K562 (cell line): ENCODE measurements at places on chromosomes 16 and 17.
A peak's percentile ranks its signal among the peaks of the same experiment; 100 is the strongest.

- peak; percentile 33 for DNase-seq
These were observed 527 bp downstream of the CIAPIN1 start for GRCh38 chr16:57446531-57447185.

DNA sequence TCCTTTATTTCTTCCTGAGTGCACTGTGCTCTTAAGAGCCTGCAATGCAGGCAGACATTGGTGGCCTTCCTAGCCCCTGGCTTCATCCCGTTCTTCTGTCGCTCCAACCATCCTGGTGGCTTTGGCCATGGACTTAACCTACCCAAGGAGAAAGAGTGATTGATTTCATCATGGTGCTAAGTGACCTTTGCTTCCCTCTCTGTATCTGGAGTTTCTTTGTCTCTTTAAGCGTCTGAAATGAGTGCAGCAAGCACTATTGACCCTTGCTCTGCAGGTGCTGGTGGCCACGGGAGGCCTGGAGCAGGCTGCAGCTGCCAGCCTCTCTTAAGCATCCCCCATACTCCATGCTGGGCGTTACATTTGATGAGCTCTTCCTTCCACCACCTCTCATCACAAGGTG is 60.5 kb downstream of the RAP1GAP2 start:
- DNase-seq, result no peak

DNA sequence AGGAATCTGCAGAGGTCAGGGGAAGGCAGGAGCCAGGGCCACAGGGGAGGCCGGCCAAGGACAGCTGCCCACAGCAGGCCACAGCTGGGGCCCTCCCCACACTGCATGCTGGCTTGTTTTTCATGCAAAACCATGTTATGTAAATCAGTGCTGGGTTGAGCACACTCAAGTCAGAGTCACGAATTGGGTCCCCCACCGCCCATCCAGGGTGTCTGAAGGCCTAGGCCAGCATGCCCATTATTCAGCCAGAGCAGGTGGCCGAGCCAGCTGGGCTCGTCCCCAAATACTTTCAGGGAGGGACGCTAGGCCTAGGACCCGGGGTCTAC is 51.2 kb upstream of the TOB1 start:
- no peak for DNase-seq

DNA sequence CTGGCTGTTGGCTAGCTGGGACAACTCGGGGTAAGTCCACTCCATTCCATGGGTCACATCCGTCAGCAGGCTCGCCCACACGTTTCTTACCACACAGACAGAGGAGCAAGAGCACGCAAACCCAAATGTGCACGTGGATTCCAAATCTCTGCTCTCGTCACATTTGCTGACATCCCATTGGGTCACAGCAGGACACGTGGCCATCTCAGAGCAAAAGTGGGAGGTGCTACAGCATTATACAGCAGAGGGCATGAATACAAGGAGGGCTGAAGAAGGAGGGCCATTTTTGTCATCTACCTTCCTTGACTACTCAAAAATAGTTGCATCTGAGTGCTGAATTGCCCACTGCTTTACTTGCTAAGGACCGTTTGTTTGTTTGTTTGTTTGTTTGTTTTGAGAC is 84.7 kb downstream of the RBBP6 start:
- peak; percentile 58 for DNase-seq

DNA sequence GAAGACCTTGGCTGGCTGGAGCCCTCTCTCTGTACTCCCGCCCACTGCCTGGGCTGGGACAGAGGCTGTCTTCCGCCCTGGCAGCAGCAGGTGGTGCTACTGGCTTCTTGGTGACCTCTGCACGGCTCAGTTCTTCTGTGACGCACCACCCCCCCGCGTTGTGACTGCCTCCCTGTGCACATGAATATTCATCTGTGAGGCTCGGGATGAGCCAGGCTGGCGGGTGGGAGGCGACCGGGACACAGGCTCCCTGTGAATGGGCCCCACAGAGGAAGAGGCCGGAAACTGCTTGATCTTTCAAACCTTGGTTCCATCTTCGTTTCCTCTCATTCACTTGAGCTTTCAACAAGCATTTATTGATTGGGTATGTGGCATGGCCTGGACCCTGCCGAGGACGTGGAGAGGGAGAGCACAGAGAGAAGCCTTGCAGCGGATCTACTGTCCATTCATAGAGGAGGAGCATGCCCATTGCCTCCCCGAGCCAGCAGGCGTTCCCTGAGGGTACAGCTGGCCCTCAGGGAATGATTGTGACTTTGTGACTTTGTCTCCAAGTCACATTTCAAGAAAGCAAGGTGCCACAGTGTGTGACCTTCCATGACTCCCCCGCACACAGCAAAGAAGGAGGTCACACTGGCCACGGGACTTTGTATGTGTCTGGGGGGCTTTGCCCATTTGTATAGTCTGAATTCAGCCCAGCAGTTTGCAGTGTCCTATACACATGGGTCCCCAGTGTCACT is 45.0 kb downstream of the B9D1 start:
- peak; percentile 54 for DNase-seq

GRCh38 chr16:23357761-23358290 is 55.7 kb downstream of the SCNN1B start:
- DNase-seq, result no peak

- DNase-seq, result no peak
These were observed 43.4 kb downstream of the KCNJ12 start for GRCh38 chr17:21419299-21420239.

DNA sequence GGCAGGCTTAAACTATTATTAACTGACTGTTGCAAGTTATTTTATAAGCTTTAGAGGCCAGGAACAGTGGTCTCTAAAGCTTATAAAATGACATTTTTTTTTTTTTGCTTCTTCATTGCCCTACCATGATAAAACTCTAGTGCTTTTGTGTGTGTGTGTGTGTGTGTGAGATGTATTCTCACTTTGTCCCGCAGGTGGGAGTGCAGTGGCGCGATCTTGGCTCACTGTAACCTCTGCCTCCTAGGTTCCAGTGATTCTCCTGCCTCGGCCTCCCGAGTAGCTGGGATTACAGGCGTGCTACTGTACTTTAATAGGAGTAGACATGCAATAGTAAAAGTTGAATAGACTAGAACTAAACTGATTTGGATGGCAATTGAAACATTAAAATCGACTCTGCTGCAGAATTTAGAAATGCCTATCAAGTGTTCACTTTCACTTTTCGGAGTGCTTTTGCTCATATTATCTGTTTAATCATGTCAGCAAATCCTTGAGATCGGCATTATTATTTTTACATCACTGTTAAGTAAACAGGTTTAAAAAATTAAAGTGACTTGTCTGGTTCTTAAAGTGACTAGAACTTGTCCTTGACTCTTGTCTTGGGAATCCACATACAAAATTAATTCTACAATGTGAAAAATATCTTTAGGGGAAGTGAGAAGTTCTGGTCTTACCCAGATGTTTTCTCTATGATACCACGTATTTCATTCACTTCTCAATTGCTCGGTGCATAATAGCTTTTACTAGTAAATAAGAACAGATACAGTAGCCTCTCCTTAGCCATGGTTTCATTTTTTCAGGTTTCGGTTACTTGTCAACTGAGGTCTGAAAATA is 8.4 kb upstream of the PCTP start:
- DNase-seq, result no peak

DNA sequence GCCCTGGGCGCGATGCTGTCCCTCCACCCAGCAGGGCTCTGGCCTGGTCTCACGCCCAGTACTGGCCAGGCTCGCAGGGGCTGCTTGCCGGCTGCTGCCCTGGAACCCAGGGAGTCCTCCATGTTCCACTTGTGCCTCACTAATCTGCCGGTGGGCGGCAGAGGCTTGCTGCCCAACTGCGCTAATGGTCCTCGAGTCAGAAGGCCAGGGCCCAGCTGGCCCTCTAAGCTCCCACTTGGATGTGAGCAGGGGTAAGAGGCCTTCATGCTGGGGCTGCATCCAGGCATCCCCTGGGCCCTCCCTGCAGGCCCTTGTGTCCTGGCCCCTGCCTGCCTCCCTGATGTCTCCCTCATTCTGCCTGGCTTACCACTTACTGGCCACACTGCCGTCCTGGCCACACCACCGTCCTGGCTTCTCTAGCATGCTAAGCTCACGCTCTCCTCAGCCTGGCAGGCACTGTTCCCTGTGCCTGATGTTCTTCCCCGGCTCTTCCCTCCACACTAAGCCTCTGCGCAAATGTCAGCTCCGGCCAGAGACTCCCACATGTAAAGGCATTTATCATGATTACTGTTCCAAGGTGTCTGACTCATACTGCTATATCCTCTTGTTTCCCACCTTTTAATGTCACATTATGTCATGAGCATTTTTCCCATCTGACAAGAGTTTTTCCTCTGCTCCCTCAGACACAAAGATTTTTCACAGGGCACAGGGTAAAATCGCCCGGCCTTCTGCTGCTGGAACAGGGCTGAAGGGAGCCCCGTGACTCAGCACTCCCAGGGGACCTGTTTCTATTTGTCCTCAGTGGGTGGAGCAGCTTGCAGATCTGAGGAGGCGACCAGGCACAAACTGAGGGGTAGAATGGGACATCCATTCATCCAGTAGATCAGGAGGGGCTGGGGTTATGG is 15.9 kb downstream of the B9D1 start:
- DNase-seq, result peak; percentile 74

GRCh38 chr17:11578998-11579397 is 19.3 kb upstream of the DNAH9 start:
- no peak for DNase-seq

DNA sequence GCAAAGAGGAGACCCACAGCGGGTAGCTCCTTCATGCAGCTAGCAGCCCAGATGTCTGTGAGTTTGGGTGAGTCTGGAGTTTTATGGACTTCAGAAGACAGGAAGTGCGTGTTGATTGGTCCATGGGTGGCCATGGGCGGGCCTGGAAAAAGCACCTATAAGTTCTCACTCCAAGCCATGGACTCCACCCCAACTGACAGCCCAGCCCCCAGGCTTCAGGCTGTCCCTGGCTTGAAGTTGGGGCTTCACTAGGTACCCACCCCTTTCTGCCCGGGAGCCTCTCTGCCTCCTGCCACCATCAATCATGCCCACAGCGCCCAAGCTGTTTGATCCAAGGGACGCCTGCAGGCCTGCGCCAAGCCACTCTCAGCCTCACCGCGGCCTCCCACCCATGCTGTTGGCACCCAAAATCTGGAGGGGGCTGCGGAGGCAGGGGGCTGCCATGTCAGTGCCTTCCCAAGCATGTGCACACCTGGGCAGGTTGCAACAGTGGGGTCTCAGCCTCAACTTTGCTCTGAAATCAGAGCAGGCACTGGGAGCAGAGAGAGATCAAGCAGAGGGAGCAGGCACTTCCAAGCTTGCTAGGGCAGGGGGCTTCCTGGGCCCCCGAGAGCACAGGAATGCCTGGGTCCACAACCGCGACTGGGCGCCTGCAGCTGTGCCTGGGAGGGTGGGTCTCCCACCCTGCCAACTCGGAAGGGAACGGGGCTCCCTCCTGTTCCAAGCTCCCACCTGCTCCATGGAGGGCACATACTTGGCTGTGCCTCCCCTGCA is 1503.7 kb downstream of the CDH11 start:
- no peak for DNase-seq

GRCh38 chr16:63200940-63201339 is 1164.7 kb upstream of the CDH8 start:
- no peak for DNase-seq

- DNase-seq, result no peak
These were observed 5.6 kb downstream of the CPNE7 start for GRCh38 chr16:89581045-89581695.

GRCh38 chr17:17922070-17922614 is 50.1 kb downstream of the TOM1L2 start:
- no peak for DNase-seq

DNA sequence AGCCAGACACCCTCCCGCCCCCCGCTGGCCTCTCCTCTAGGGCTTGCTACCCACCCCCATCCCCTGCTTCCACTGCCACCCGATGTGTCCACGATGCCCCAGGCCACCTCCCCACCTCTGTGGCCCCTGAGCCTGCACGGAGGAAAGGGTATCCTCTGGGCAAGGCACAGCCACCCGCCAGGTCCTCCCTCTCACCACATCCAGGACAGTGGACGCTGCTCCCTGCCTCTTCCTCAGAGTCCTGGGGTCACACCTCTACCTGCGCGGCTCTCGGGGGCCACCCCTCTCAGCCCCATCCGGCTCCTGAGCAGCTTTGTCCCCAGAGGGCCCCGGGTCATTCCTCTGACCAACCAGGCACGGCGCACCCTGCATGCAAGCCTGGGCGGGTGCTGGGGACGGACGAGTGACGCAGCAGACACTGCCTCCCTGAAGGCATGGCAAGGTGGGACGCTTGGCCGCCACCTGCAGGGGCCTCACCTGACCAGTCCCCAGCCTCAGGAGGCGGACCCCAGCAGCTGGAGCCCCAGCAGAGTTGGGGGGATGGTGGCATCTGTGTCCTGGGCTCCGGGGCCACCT is 24.8 kb downstream of the FLYWCH1 start:
- no peak for DNase-seq

DNA sequence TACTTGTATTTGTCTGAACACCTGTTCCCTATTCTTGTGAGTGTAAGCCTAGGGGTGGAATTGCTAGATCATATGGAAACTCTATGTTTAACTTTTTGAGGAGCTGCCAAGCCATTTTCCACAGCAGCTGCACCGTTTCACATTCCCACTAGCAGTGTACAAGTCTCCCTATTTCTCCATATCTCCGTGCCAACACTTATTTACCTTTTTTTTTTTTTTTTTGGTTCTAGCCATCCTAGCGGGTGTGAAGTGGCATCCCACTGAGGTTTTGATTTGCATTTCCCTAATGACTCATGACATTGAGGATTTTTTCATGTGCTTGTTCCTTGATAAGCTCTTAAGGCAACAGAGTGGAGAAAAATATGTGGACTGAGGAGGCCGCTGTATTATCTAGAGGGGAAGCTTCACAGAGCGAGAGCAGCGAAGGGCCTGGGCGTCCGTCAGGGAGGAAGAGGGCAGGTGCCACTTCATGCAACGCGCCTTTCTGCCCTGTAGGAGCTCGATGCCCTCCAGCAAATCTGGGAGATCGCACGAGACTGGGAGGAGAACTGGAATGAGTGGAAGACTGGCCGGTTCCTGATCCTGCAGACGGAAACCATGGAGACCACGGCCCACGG is 50.0 kb downstream of the DNAH2 start:
- no peak for DNase-seq

DNA sequence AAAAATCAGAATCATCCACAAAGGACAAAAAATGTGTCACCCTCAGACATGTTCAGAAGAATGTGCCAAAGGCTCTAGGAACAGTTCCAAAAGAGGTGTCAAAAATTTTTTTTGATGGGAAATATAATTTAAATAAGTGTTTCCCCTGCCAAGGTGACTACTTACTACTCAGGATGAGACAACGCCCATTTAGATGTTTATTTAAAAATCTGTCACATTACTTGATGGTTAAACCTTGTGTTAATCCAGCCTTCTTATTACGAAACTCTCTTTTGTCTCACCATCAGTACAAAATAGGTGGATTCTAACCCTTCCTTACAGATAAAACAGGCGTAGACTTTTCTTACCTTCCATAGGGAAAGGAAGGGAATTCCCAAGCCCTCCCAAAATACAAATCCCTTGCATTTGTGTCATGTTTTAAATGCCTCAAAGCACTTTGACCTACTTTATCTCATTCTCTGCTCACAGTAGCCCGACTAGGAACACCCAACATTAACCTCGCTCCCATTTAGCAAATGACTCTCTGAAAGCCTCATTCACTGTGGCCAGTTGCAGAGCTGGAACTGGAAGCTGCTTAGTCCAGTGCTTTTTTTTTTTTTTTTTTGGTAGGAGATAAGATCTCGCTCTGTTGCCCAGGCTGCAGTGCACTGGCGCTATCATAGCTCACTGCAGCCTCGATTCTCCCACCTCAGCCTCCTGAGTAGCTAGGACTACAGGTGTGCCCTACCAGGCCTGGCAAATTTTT is 5.8 kb upstream of the GNA13 start:
- peak; percentile 52 for DNase-seq
